ENCODE measurements at places on chromosomes 3 and 15.

- DNase-seq: no peak
Observed at GRCh38 chr15:48631176-48631770, 14.2 kb downstream of the FBN1 start.

- DNase-seq: no peak
Observed at GRCh38 chr3:170180079-170180907, 1.2 kb downstream of the PHC3 start.

- DNase-seq: no peak
Observed at GRCh38 chr3:18946524-18946923, 201.8 kb upstream of the KCNH8 start.

GRCh38 chr15:31503256-31503655 is 176.6 kb downstream of the KLF13 start:
- no peak for DNase-seq

GRCh38 chr3:163779396-163780344 is 1298.6 kb downstream of the SI start:
- DNase-seq: no peak

DNA sequence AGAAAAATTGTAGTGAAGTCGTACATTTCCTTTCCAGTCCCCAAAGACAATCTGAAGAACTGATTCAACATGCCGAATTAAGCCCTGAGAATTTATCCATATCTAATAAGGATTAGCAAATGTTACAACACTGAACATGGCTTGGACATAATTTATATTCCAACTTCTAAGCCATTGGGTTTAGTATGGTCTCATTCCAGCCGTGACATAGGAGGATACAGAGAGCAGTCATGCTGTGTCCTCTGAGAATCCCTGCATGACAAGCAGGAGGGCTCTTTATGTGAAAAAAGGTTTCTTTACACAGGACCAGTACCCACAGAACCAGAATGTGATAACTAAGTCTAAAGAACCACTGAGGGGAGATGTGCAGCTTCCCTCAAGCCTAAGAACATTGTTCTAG is 231.9 kb upstream of the WNT5A start:
- DNase-seq: no peak

DNA sequence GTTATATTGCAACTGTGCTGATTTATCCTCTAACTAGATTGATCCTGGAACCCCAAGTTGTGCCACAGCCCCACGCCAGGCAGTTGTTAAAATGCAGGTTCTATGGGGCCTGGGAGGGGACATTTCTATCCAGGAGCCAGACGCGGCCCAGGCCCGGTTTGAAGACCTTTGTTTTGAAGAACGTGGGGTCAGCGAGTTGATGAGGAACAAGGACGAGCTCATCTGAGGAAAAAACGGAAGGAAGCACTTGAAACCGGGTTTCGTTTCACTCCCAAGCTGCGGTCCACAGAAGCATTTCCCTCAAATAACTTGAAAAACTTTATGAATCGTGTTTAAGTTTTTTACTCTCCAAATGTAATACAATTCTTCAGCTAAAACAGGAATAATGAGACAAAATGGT is 76.4 kb downstream of the CHSY1 start:
- DNase-seq: no peak

Data from Calu3 (cell line).